Left lung (tissue), 14 donors: ENCODE measurements at places on chromosomes 6 and 20. TPM values are rescaled to one million over a fixed set of nuclear protein-coding genes. Genes with fewer than 3 reads are reported as not detected.
A peak's percentile ranks its signal among the peaks of the same experiment; 100 is the strongest.

Gene AURKA
- total RNA-seq = 3.7 TPM

Gene SAMD10
- 6.0 TPM for total RNA-seq

DNA sequence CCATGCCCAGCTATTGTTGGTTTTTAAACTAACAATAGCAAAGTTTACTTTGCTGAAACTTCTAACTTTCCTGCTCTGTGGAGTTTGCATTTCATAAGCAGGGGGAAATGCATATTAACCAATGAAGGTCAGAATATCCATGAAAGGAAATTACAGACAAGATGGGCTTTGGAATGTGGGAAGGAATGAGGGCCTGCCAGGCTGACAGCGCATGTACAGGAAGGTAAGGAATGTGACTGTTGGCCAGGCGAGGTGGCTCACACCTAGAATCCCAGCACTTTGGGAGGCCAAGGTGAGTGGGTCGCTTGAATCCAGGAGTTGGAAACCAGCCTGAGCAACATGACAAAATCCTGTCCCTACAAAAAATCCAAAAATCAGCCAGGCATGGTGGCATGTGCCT, 49.6 kb downstream of the CDK5RAP1 start:
- H3K4me1 ChIP-seq = no peaks in the 10 kb centered on the region
- H3K36me3 ChIP-seq = no peaks in the 10 kb centered on the region
- H3K27me3 ChIP-seq = no peaks in the 10 kb centered on the region
- DNase-seq = no peak
- H3K27ac ChIP-seq = no peak overlapping the region

GRCh38 chr6:21873562-21873961, 280.0 kb downstream of the SOX4 start:
- no peaks in the 10 kb centered on the region for H3K4me1 ChIP-seq
- H3K4me3 ChIP-seq = no peak overlapping the region
- DNase-seq = peak; percentile 67
- H3K27me3 ChIP-seq = no peaks in the 10 kb centered on the region
- H3K27ac ChIP-seq = peak overlapping the region; percentile 33
- no peaks in the 10 kb centered on the region for H3K36me3 ChIP-seq

DNA sequence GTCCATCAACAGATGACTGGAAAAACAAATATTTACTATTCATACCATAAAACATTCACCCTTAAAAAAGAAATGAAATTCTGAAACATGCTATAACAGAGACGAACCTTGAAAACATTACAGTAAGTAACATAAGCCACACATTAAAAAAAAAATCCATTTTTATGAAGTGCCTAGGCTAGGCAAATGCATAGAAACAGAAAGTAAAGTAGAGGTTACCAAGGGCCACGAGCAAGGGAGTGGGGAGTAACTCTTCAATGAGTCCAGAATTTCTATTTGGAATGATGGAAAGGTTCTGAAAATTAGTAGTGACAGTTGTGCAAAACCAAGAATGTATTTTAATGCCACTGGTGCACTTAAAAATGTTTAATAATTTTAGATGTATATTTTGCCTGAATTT, 47.7 kb downstream of the STAU1 start:
- H3K27me3 ChIP-seq = no peaks in the 10 kb centered on the region
- no peak for DNase-seq
- H3K4me3 ChIP-seq = no peak overlapping the region
- no peak overlapping the region for H3K27ac ChIP-seq

GRCh38 chr20:22711971-22712755, 127.8 kb upstream of the FOXA2 start:
- H3K4me1 ChIP-seq = no peaks in the 10 kb centered on the region
- H3K36me3 ChIP-seq = no peaks in the 10 kb centered on the region
- H3K27ac ChIP-seq = no peak overlapping the region
- no peak for DNase-seq

- H3K36me3 ChIP-seq = no peaks in the 10 kb centered on the region
- no peaks in the 10 kb centered on the region for H3K4me1 ChIP-seq
- no peak overlapping the region for H3K27ac ChIP-seq
- H3K4me3 ChIP-seq = peak overlapping the region; percentile 26
- DNase-seq = peak; percentile 66
Measured at GRCh38 chr6:30357678-30358540, 13.0 kb downstream of the RPP21 start.
